SK-N-SH (cell line): ENCODE measurements at places on chromosomes 16 and 17.

GRCh38 chr16:49464877-49465504 is 91.4 kb downstream of the C16orf78 start:
- peak; percentile 59 for DNase-seq

GRCh38 chr16:30053376-30054015 is 12.1 kb upstream of the ALDOA start:
- no peak for DNase-seq

DNA sequence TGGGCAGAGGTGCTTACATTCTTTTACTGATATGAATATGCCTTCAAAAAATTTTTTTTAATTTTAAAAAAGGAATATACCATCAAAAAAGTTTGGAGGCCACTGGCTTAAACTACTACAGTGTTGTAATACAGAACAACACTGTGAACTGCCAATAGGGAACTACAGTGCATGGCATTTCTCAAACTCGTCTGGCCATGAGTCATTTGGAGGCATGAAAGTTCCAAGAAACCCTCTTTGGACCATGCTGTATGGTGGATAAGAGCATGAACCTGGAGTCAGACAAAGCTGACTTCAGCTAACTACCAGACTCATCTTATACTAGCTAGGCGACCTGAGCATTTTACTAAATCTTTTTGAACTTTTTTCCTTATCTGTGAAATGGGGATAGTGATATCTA is 9.2 kb upstream of the NF1 start:
- no peak for DNase-seq

DNA sequence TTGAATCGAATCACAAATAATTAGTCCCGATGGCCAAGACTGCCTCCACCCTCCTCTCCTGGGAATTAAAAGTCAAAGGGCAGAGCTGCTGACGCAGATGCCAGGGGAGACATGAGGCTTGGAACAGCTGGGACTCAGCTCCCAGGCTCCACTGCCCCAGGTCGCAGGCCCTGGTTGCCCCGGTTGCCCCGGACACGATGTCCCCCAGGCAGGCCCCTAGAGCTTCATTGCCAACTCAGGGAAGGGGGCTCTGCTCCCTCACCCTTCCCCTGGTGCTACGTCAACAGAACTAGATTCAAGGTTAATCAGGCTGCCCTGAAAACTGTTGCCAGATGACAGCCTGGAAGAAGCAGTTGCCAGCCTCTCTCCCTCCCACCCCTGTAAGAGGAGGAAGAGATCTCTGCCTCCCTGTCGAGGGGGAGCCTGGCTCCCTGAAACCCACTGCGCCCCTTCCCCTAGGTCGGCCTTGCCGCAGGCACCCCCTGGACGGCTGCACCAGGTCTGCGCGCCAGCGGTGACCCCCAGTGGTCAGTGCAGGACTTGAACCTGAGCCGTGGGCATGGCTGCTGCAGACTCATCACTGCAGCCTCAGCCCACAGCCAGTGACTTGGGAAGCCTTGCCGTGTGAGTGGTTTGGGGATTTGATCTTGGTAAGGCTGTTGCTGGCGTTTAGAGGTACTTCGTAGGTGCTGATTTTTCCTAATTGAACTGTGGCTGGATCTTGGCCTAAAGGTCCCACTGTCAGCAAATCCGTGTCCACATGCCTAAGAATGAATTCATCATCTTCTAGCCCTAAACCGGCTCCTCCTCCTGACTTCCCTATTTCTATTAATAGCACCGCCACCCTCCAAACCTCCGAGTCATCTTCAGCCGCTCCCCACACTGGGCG is 84.1 kb upstream of the TOB1 start:
- peak; percentile 86 for DNase-seq

- no peak for DNase-seq
These were observed 313.1 kb upstream of the TNRC6C start for GRCh38 chr17:77645072-77646045.

DNA sequence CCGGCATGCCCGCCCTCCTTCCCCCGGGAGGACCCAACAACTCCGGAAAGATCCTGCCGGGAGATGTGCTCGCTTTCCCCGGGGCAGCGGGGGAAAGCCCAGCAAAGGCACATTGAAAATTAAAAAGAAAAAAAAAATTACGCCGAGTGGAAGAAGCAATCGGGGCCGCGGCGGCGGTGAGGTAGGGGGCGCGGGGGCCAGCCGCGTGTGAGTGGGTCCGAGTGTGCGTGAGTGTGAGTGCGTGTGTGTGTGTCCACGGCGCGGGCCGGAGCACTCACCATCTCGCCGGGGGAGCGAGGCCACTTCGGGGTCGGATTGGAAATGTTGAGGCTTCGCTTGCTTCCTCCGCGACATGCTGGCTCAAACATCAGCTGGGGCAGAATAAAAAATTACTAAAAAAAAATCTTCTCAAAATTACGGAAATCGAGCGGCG is at the start of gene SALL1:
SALL1 (minus strand) TSS at position 383 of the 433 bp plus-strand sequence; CDS start at position 354, 29 bp downstream.
- DNase-seq, result no peak

DNA sequence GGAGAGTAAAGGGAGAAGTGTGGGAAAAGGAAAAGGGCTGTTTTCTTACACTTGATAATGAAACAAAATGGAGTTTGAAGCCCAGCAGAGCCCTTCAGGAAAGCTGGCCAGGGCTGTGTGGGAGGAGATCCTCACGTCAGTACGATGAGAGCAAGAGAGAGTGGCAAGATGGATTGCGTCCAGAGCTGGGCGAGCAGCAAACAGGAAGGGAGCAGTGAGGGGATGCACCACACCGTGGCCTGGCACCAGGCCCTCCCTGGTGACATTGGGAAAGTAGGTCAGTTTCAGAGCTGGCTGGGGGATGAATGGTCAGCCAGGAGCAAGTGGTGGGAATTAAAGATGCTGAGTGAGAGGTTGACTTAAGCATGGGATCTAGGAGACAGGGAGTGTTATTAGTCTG is 273.6 kb downstream of the GRIN2A start:
- DNase-seq, result no peak

GRCh38 chr17:5249615-5250014 is 15.0 kb upstream of the SCIMP start:
- peak; percentile 78 for DNase-seq
